Bronchus fibroblast of lung (primary cell): ENCODE measurements at places on chromosomes 4 and X. TPM values are rescaled to one million over a fixed set of nuclear protein-coding genes. Genes with fewer than 3 reads are reported as not detected.

The MEPE gene
- total RNA-seq: not detected in 2 replicates

The CCDC160 gene
- not detected in 2 replicates for total RNA-seq

The SLBP gene
- 68.2 and 83.6 TPM in 2 replicates for total RNA-seq

The PRICKLE3 gene
- 6.6 and 8.6 TPM in 2 replicates for total RNA-seq

The CFAP99 gene
- total RNA-seq: not detected in 2 replicates

The USP51 gene
- 0.67 and 1.0 TPM in 2 replicates for total RNA-seq

The RNF212 gene
- total RNA-seq: 0.30 and 0.34 TPM in 2 replicates

The IL13RA2 gene
- total RNA-seq: 0.30 TPM in 1 of 2 replicates, not detected in the other
